Urinary bladder (tissue), 4 donors: ENCODE measurements at places on chromosomes 6 and 20.

DNA sequence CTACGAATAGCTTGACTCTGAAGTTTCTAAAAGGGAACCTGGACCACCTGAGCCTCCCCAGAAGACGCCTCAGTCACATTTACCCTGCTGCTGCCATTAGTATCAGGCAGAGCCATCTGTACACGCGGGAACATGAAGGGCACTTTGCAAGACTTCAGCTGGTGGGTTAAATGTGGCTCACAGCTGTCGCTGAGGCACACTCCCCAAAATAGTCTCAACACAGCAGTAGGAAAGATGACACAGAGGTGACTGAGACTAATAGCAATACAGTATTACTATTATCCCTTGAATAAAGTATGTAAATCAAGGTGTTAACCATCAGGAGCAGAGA lies 29.0 kb downstream of the PSMB1 start:
- no peak for DNase-seq

DNA sequence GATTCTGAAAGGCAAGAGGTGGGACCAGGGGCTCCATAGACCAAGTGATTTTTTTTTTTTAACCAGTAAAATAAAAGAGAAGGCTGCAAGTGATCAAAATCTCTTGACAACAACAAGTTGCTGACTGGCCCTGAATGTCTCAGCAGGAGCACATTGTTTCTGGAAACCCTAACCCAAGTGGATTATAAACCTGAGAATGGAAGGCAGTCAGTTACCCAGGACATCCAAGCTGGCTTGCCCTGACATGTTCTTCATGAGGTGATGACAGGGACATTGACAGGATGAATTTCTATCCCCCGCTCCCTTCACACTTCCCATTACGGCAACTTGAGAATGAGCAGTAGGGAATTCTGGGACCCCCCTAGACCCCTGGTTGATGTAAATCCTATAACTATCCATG lies 49.6 kb upstream of the RIPOR2 start:
- DNase-seq = no peak

DNA sequence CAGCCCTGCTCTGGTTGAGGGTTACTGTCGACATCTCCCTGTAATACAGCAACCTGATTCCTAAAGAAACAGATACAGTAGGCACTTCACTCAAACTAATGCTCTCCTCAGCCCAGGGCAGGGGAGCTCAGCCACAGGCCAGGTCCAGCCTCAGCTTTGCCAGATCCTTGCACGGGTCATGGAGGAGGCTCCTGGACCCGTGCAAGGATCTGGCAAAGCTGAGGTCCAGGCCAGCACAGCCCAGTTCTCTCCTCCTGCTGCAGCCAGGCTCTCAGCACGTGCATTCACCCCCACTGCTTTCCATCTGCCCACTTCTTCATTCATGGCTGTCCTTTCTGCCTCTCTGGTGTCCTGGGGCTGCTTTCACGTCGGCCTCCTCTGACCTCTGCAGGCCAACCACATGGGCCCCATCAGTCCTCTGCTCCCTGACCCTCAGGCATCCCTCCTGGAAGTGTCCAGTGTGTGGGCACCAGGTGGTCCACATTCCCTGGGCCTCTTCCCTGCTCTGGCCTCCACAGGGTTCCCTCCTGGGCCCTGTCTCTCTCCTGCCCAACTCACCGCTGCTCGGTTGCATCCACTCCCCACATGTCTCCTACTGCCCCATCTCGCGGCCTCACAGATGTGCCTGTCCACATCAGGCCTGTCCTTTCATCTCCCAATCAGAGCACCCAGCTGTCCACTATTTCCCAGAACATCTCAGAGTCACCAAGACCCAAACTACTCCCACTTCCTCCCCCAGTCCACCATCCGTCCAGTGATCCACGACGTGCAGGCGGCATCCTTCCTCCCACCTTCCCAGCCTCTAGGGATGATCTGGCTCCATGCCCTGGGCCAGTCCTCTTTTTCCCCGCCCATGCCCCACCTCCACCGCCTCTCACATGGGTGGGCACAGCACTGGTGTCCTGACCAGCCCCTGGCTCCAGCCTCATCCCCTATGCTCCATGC lies 11.8 kb upstream of the CD93 start:
- DNase-seq = no peak

GRCh38 chr6:44470115-44470464 lies 82.6 kb downstream of the CDC5L start:
- DNase-seq = no peak

GRCh38 chr6:169171951-169172350 lies 81.7 kb downstream of the THBS2 start:
- no peak for DNase-seq

- no peak for DNase-seq
These were observed 33.3 kb upstream of the THEMIS start for GRCh38 chr6:127933852-127934840.

DNA sequence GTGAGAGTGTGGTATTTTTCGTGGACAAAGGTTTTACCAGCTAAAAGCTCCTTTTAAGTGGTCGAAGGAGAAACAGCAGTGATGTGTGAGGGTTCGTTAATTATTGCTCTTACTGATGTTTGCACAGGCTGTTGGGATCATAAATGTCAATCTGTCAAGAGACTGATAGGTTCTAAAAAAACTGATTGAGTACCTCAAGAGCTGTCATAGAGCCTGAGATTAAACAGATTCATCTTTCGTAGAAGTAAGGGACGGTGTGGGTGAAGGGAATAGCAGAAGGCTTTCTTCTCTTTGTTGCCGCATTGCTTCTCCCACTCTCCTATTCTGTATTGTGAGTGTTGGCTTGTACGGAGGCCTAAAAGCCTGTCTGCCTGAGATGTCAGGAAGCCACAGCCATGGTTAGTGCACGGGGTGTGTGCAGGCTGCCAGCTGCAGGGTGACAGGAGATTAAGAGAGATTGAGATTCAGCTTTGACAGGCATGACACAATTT lies 291.0 kb downstream of the ZFAND3 start:
- no peak for DNase-seq

DNA sequence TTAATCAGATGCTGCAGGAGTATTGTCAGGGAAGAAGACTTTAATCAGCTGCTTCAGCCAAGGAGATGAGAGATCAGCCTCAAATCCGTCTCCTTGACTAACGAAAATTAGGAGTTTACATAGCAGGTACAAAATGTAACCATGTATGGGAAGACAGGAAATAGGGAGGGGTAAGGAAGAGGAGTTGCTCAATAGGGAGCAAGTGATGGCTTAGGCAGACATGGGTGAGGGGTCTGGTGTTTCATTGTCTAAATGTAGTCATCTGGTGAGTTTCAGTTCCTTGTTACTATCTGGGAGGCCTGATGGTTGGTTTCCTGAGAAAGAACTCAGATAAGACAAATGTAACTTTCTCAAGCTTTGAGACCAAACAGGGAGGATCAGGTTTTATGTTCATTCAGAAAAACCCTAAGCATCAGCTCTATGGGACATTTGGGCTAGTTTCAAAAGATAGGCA lies 217.3 kb upstream of the SULF2 start:
- DNase-seq = no peak

GRCh38 chr20:62618611-62619529 lies 23.4 kb upstream of the SLCO4A1 start:
- DNase-seq = no peak

GRCh38 chr20:32325706-32326503 lies 32.2 kb upstream of the ASXL1 start:
- DNase-seq = no peak

- DNase-seq = no peak
These were observed 507 bp upstream of the VGLL2 start for GRCh38 chr6:117264692-117265409.

- DNase-seq = no peak
These were observed 49.3 kb downstream of the LYRM4 start for GRCh38 chr6:5211492-5211891.

- no peak for DNase-seq
These were observed 54.6 kb downstream of the IL20RA start for GRCh38 chr6:136990242-136990578.

DNA sequence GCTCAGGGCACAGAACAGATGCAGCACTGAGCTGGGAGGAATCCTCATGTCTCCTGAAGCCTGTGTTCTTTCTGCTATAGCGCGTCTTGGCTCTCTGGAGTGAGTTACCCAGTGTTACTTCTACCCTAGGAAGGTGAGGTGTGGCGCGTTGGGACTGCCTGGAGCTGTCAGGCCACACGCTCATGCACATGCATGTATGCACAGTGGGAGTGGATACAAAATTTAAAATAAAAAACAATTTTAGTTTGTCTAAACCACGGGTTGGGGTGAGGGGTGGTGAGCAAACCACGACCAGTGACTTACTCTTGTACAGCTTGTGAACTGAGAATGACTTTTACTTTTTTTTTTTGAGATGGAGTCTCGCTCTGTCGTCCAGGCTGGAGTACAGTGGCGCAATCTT lies 298.6 kb upstream of the SUPT3H start:
- DNase-seq = no peak

DNA sequence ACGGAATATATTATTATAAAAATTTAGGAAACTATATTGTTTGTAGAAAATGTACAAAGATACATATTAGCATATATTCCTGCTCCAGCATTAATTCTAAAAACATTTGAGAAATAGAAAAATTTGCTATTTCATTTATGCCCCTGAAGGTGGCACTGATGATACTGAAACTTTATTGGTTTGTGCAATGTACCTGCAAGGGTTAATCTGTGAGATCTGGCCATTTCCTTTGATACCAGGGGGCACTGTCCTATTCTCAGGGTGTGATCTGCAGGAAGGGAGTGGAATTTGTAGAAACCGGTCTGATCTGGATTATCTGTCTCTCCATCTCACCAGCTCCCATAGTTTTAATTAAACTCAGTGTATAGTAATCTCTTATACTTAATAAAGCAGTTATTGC lies 625.1 kb upstream of the IMPG1 start:
- DNase-seq = no peak

GRCh38 chr6:6885521-6886170 lies 222.1 kb upstream of the RREB1 start:
- no peak for DNase-seq
